ENCODE measurements at places on chromosomes 2 and 18.

GRCh38 chr2:61520261-61520660 lies 17.9 kb downstream of the XPO1 start:
- no peak for DNase-seq

DNA sequence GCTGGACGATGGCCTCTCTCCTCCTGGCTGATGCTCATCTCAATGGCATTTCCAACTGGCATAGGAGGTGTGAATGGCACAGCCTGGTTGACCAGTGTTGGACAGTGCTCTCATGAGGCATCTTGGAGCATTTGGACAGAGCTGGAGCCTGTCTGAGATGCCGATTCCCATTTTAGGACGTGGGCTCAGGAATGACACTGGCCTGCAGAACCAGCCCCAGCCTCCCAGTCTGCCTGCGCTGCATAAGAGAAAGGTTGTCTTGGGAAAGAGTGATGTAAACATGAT lies 118.2 kb upstream of the COPS8 start:
- DNase-seq = no peak

DNA sequence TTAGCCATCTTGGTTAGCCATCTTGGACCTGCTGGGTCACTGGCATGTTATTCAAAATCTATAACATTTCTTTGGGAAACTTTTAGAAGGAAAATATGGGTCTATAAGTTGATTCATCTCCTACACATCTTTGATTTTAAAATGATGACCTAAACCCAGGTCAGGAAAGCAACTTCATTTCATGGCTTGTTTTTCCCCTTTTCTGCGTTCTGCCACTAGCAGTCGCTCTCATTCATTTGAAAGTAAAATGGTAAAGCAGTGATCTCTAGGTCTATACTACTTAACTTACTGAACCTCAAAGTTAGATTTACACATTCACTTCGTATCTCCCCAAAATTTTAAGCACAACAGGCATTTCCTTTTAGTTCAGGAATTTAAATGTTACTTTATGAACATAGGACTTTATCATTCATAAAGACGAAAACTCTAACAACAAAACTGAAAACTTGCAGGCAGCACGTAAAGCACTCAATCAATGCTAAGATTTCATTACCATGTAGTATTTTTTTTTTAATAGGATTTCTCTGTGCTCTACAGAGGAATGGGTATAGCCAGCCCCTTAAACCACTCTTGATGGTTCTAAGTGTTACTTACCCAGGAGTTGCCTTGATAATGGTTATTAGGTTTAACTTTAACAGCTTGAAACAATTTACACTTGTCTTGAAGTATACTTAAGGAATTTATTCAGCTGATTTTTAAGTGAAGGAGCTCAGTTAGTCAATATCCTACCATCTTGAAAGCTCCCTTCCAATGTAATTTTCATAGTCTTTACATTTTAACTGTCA lies 62.5 kb downstream of the GORASP2 start:
- no peak for DNase-seq

- DNase-seq = peak; percentile 77
Observed at GRCh38 chr2:168424112-168424951, 31.7 kb upstream of the CERS6 start.

Data from iris pigment epithelial cell (primary cell).